ENCODE measurements at places on chromosomes 4 and X.

DNA sequence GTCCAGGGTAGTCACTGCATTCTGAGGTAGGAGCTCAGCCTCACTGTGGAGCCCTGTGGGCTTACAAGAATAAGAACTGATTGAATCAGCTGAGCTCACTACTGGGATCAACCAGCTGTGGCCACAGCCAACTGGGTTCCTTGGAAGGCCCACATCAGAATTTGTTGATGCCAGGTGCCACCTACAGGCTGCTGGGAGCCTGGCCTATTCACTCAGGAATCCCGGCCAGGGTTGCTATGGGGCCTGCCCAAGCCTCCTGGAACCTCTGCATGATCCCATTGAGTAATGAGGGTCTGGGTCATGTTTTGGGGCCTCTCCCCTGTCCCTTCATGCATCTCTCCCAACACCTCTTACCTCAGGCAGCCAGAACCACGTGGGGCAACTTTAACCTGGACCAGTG, 53.9 kb upstream of the KIAA1210 start:
- DNase-seq = no peak

DNA sequence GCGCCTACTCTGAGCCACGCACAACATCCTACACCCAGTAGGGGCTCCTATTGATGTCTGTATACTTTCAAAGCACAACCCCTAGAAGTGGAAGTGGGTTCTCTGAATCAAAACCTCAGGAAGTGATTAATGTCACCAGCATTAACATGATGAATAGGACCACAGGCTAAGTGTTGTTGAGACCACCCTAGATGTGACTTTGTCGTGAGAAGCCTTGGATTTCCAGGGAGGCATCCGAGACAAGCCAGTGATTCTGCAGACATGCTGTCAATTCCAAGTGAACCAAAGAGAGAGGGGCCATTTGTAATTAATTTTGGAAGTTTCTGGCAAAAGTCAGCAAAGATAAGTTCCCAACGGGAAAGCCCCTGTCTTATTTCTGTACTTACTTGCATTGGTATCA, 493.0 kb downstream of the ZIC3 start:
- DNase-seq = no peak

DNA sequence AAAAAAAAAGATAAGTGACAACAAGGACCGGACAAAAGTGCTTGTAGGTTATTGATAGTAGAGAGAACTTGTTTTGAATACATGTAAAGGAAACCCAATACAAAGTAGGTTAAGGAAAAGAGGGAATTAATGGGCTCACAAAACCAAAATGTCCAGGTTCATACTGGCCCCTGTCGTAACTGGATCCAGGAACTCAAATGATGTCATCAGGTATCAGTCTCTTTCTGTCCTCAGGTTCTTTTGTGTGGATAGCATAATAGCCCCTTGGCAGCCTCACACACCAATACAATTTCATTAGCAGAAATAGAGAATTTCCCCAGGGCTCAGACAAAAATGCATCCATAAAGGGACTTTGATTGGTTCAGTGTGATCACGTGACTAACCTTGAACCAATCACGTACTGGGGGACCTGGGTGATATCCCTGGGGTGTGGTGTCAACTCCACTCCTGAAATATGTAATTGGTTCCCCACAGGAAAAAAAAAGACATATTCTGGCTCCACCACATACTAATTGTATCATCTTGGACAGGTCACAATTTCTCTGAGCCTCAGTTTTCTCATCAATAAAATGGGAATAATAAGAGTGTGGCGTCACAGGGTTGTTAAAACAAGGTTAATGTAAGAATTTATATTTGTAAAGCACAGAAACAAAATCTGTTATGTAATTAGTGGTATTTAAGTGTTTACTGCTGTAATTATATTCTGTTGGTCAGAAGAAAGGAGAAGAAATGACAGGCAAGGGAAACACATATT, 174.8 kb downstream of the PDGFRA start:
- no peak for DNase-seq

- DNase-seq = no peak
These were observed 89.5 kb downstream of the TASL start for GRCh38 chrX:30488092-30488491.

DNA sequence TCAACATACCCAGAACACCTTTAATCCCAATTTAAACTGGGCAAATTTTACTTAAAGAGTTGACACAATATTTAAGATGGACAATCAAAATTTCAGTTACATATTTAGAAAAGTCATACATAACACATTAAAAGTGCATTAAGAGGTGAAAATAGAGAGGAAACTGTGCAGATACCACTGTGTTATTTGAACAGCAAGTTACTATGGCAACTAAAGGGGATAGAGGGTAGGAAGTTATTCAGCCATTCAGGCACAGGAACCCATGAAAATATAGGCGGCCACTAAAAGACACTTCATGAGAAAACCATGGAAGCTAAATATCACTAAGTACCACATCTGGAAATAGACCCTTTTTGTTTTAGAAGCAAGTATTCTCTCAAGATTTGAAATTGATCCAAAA, 75.1 kb downstream of the PDGFC start:
- DNase-seq = no peak

GRCh38 chr4:101651778-101652177, 138.8 kb upstream of the BANK1 start:
- peak; percentile 44 for DNase-seq

DNA sequence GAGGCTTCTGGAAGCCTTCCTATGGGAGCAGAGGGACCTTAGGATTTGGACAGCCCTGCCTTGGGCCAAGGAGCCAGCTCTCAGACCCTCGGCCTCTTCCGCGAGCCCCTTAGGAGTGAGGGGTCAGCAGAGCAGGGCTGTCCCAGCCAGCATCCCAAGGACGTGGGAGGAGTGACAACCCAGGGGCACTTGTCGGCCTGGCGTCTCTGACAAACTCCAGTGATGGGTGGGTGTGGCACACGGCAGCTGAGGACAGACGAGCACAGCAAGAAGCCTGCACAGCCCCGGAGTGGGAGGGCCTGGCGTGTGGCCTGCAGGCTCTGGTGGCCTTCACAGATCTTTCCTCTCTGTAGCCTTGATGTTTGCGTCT, 11.6 kb upstream of the TNIP2 start:
- DNase-seq = no peak

DNA sequence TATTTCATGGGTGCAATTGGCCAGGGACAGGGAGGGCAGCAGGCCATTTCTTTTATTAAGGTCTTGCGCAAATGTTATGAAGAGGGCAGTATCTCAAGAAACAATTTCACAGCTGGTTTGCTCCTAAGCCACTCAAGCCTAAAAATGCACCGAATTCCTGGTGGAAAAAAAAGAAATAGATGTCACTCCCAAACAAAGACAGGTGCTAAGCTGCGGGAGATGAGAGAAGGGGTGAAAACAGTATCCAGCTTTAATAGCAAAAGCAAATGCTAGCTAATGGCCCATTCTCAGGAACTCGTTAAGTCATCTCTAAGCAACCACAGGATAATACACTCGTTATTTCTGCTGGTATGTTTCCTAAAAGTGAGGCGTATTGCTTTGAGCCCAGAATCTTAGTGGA, 116.4 kb downstream of the ARX start:
- peak; percentile 8 for DNase-seq

- no peak for DNase-seq
These were observed 65.6 kb downstream of the ATXN3L start for GRCh38 chrX:13254076-13254785.

DNA sequence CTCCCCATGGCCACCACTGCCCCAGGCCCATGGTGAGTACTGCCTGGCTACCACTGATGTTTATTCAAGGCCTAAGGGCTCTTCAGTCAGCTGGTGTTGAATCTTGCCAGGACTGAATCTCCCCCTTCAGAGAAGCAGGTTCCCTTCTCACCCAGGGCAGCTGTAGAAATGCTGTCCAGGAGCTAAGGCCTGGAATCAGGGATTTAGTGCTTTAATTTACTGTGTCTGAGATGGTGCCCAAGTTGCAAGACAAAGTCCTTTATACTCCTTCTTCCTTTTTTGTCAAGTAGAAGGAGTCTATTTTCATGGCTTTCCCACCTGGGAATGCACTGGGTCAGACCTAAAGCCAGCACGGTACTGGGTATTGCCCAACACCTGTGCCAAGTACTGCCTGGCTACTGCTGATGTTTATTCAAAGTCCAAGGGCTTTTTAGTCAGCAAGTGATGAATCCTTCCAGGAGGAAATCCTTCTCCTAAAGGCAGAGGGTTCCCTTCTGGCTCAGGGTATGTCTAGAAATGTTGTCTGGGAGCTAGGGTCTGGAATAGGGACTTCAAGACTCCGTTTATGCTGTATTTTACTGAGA, 117.6 kb upstream of the ATOH1 start:
- no peak for DNase-seq

DNA sequence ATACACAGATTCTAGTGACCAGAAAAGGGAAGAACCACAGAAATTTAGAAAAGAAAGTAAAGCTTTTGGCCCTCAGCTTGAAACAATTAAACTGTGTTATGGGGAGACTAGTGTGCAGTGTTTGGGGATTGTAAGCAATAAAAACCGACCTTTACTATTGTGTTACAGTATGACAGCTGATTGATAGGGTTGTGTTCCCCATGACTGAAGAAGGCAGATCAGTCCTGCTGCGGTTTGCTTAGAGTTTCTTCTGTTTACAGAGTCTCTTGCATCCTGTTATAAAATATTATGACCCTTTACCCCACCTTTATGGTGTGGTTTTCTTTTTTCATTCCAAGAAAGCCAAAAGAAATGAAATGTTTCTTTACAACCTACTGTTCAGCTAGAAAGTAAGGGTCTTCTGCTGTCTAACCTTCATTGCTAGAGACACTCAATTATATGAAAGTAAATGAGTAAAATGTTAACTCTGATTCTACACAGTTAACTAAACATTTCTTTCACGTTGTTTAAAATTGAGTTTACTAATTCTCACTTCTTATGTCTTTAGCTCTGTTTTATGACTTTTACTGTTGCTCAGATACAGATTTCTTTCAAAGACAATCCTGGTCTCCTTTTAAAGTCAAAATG, 18.1 kb downstream of the CHIC1 start:
- DNase-seq = no peak

DNA sequence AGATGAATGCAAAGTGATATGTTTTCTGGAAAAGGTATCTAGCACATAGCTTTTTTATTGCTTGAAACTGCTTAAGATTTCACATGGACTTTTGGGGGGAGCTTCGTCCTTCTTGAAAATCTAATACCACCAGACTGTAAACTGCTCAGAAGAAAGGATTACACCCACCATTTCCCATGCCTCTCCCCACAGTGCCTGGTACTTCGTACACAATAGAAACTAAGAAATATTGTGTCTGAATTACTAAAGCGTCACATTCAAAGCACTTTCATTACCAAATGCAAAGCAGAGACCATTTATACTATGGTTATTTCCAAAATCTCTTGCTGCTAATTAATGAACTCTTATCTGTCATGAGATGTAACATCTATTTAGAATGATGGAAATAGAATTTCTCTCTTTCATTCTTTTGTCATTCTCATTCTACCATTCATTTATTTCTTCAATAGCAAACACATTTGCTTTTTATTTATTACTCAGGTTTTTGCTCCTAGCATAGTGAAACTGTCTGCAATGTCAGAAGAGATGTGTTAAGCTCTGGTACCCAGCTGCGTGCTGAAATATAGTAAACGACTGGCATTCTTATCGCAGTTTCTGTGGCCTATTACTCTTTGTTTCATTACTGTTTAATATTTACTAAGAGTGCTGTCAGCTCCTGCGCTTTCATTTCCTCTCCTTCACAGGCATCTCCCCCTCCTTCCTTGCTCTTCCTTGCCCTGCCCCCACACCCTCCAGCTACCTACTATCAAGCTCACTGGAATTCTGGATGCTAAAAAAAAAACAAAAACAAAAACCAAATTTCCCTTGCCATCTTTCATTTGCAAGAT, 51.4 kb upstream of the RAPGEF2 start:
- no peak for DNase-seq

DNA sequence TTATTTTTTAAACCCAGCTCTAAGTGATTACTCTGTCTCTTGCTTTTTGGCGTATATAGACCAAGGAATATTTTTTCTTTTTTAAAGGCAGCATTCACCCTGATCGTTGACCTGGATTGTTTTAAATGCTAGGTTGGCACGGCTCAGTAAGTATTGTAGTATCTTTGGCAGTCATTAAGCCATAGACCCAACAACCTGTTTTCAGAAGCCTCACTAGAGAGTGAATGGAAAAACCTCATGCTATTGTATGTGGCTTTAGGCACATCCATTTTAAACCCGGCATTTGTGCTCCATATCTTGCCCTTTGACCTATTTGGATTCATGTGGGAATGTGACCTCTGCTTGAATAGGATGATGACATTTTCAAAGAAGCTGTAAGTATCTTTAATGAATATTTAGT, 183.9 kb downstream of the SNCA start:
- DNase-seq = no peak

- DNase-seq = no peak
These were observed 170.2 kb downstream of the AR start for GRCh38 chrX:67714004-67714403.

GRCh38 chrX:56564921-56565840, 1.8 kb downstream of the UBQLN2 start:
- no peak for DNase-seq

- DNase-seq = no peak
These were observed 70.4 kb downstream of the BEX3 start for GRCh38 chrX:103446665-103447302.

DNA sequence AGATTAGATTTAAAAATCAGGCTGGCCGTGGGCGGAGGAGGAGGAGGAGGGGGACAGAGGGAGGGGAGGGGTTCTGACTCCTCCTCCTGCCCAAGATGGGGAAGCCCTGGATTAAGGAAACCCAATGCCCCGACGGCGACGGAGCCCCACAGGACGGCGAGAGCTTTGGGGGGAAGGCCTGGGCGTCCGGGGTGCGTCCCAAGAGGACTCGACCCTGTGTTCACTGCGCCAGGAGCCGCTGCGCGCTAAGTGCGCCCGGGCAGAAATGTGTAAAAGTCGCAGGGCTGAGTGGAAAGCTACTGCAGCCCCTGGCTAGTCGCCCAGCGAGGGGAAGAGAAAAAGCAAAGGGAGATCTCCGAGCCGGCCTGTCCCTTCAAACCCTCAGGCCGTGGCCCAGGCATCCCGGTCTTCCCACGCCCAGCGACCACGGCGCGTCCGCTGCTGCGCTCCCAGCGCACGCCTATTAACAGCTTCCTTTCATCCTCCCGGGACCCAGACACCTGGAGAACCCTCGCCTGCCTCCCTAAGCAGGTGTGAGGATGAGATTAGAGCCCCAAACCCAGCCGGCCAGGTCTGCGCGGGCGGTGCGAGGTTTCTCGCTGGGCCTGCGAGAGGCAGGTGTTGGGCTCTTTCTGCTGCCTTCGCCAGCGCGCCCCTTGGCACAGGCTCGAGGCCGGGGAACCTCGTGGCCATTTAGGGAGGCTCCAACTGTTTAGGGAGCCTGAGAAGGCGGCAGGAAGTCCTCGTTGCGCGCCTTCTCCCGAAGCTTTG, 1.4 kb upstream of the RPS6KA3 start:
- peak; percentile 58 for DNase-seq

GRCh38 chrX:15033917-15034316, 160.7 kb downstream of the MOSPD2 start:
- DNase-seq = no peak

- no peak for DNase-seq
These were observed 118.2 kb downstream of the PPP3CA start for GRCh38 chr4:101229116-101229515.

- peak; percentile 21 for DNase-seq
These were observed 39.7 kb upstream of the OGT start for GRCh38 chrX:71493111-71493613.
